Skin of body (tissue), 3 donors: ENCODE measurements at places on chromosomes 4 and X. TPM values are rescaled to one million over a fixed set of nuclear protein-coding genes. Genes with fewer than 3 reads are reported as not detected.

- DNase-seq: no peak
Measured at GRCh38 chr4:82777857-82778525, 20.6 kb downstream of the SCD5 start.

GRCh38 chrX:116490104-116490503 lies 27.3 kb upstream of the CT83 start:
- no peak for DNase-seq

The HERC5 gene
- 2.1 TPM for total RNA-seq

- DNase-seq: no peak
Measured at GRCh38 chr4:145171911-145172310, 8.5 kb downstream of the OTUD4 start.

DNA sequence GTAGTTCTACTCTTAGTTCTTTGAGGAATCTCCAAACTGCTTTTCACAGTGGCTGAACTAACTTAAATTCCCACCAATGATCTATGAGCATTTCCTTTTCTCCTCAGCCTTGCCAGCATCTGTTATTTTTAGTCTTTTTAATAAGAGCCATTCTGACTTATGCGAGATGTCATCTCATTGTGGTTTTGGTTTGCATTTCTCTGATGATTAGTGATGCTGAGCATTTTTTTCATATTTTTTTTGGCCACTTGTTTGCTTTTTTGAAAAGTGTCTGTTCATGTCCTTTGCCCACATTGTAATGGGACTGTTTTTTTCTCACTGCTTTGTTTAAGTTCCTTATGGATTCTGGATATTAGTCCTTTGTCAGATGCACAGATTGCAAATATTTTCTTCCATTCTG lies 21.5 kb upstream of the PHKA1 start:
- no peak for DNase-seq

GRCh38 chr4:153207027-153207426 lies 2.8 kb downstream of the TRIM2 start:
- no peak for DNase-seq

The DMD gene
- total RNA-seq: 87.0 TPM

GRCh38 chrX:56233682-56234081 lies 1.5 kb downstream of the KLF8 start:
- DNase-seq: no peak

The LANCL3 gene
- 0.39 TPM for total RNA-seq

DNA sequence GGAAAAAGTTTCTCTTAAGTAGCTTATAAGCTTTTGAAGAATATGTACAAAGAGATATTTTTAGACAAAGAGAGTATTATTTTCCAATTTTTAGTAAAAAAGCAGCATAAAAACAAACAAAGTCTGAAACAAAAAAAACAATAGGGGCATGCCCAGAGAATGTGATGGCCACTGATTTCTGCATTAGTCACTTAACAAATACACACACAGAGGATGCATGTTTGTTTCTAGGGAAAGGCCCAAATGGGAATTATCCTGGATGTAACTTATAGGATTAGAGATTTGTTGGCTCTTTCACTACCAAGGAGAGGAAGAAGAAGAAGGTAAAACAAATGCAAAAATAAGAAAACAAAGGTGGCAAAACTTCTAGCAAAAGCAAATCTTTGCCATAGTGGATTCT lies 95.9 kb upstream of the SCOC start:
- no peak for DNase-seq
